ENCODE measurements at places on chromosomes 2 and 18.

DNA sequence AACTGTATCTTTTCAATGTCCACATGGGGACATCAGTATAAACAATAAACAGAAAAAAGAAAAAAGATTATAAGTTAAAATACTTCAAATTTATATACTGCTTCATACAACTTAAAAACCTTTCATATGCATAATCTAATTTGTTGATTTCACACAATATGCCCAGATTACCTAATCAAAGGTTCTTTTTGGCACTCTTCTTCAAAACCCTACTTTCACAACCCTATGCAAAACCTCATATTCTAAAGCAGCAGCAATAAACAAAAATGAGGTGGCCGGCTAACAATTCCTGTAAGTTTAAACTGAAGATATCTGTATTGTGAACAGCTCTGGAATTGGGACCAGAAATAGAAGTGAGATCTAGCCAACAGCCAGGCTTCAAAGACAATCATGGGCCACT is 28.6 kb downstream of the STK17B start:
- DNase-seq, result no peak

GRCh38 chr18:22363867-22364463 is 53.8 kb downstream of the CTAGE1 start:
- no peak for DNase-seq

DNA sequence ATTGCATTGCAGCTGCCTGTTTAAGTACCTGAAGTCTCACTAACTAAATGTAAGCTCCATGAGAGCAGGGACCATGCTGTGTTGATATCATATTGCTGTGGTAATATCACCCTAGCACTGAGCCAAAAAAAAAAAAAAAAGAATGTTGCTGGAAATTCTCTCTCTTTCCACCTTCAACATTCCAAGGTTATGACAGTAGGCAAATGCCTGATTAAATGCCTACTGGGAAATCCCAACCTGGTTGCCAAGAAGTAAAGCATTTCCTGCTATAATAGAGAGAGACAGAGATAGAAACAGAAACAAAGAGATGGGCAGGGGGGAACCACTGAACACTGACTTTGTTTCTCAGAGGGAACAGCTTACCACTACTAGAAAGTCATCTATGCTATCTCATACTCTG is 1604.2 kb downstream of the LRP1B start:
- no peak for DNase-seq

GRCh38 chr2:201859949-201860348 is 53.6 kb downstream of the CDK15 start:
- no peak for DNase-seq

DNA sequence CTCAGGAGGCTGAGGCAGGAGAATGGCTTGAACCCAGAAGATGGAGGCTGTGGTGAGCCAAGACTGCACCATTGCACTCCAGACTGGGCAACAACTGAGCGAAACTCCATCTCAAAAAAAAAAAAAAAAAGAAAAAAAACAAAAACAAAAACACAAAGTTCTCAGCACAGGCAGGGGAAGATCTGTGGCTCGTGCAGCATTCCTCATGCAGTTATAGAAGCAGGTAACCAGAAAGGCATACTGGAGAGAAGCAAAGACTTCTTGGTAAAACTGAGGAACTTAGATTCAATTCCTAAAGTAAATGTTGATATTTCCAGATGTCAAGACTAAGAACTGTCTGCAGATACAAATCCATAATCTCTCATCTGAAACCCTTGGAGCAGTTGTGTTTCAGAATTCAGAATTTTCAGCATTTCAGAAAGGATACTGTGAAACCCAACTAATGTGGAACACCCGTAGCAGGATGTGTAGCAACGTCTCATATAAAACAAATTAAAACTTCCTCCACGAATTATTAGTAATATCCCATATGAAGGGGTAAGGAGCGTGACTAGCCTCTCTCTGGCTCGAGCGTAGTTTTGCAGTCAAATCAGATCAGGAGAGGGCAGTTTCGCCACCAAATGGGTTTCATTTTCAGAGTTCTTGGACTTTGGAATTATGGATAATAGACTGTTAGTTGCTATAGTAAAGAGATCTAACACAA is 13.2 kb upstream of the SLC25A52 start:
- DNase-seq, result no peak

GRCh38 chr2:224171226-224171625 is 132.1 kb upstream of the SERPINE2 start:
- DNase-seq, result no peak

GRCh38 chr2:116669782-116670181 is 1144.7 kb upstream of the DDX18 start:
- DNase-seq, result no peak

DNA sequence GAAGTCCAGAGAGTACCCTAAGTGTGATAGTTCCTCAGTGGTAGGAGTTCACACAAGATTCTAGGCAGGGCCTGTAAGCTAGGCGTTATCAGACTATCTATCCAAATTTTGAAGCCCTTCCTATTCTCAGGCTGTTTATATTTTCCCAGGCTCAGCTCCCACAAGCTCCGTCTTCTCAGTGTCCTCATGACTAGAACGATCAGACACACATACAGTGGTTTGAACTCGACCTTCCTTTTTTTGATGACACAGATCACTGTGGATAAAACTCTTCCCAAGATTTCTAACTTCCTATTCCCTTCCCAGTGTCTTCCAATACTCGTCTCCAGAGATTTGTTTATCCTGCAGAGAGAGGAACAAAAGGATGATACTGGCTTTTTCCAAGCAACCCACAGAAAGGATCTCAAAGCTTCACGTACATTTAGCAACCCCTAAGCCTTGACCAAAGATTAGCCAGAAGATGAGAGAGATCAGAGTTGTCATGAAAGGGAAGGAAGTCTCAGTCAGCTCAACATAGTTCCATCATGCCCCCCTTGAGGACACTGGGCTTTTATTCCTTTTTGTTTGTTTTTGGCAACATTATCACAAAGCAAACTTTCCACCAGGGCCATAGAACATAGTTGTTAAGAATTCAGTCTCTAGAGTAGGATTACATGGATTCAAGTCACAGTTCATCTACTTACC is 42.3 kb upstream of the DOK6 start:
- no peak for DNase-seq

DNA sequence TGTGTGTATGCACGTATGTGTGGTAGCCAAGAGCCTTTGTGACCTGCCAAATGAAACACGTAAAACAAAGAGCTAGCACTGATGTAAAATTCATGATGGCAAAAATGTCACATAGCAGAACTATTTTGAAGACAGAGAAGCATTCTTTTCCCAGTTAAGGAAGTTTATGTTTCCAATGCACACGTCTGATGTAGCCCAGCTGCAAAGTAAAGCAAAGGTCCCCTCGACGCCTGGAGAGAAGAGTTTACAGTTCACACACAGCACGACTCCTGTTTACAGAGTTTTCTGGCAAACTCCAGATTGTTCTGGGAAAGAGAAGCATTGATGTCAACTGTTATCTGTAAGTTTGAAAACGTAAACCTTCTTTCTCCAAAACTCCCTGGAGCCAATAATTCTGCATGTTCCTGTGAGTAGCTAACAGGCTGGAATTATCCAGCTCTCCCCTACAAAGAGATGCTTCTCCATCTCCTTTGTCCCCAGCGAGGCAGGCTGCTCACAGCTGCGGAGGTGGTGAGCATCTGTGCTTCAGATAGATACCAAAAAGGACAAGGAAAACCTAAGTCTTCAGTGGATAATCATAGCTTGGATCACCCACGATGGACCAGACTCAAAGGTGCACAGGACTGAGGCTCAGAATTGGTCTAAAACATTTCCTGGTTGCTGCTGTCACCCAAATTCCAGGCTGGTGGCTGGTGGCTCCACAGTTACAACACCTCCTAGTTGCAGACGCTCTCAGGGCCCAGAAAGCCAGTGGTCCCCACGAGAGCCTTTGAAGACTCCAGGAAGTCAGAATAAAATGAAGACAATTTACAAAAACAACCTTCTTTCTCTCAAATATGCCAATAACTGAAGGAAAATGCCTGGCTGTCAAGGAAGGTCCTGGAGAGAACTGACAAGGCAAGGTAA is 87.4 kb downstream of the COL6A3 start:
- no peak for DNase-seq

DNA sequence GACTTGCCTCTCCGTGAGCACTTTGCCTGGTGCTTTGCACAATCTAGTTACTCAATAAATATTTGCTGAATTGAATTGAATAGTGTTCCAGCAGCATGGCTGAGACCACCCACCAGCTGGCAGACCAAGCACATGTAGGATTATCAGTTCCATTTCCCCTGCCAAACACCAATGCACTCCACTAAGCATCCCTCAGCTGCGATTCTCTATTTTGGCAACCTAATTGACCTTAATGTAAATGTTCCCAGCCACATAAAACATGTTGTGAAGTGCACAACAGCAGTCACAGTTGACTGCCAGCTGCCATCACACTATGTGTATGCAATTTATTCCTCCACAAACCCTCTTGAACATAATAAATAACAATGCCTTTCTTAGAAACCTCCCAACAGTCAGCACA is 1879.4 kb upstream of the PIK3C3 start:
- DNase-seq, result no peak

GRCh38 chr2:229137639-229138038 is 133.4 kb downstream of the PID1 start:
- DNase-seq, result no peak

DNA sequence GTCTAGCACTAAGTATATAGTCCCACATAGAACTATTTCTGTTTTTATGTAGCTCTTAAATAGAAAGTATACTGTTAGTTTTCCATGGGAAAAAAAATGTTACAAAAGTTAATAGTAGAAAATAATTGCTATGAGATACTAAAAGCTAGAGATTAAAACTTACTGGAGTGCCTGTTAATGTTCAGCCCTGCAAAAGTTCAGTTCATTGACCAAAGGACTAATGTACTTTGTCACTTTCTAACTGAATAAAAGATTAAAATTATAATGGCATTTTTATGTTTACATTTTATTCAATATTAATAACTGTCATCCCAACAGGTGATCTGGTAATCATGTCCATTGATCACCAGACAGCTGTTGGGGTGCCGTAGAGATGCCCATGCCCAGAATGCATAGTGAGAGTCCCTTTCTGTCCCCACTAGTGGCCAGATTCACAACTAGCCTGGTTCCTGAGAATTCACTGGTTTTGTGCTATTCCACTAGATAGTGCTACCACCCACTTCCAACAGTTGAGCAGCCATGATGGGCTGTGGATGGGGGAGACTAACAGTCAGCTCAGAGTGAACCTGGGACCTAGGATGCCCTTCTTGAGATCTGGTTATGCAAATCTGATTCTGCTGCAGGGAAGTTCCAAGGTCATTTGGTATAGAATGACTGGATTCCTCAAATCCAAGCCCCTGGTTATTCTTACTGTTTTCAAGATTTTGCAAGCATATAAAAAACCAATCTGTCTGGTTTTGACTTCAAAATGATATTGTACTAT is 57.8 kb downstream of the AFTPH start:
- no peak for DNase-seq

DNA sequence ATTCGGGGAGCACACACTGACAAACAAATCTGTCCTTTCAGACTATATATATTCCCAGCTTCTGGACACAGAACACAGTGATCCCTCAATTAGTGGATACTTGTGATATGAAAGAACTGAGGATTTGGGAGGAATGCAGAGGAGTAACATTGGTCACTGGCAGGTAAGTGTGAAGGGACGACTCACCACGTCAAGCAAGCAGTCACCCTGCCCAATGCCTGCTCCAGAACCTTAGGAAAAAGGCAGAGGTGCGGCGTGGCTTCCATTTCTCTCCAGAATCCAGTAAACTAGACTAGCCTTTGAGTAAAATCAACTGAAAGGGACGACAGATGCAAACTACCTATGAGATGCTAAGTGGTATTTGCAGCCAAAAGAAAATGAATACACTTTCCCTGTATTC is 1.1 kb downstream of the CCDC93 start:
- DNase-seq, result no peak

- no peak for DNase-seq
These were observed 86.8 kb upstream of the NDUFV2 start for GRCh38 chr18:9015689-9016088.

GRCh38 chr18:27556741-27557140 is 371.6 kb upstream of the CHST9 start:
- DNase-seq, result no peak

- no peak for DNase-seq
These were observed 7.7 kb upstream of the DNMT3A start for GRCh38 chr2:25349397-25349796.

DNA sequence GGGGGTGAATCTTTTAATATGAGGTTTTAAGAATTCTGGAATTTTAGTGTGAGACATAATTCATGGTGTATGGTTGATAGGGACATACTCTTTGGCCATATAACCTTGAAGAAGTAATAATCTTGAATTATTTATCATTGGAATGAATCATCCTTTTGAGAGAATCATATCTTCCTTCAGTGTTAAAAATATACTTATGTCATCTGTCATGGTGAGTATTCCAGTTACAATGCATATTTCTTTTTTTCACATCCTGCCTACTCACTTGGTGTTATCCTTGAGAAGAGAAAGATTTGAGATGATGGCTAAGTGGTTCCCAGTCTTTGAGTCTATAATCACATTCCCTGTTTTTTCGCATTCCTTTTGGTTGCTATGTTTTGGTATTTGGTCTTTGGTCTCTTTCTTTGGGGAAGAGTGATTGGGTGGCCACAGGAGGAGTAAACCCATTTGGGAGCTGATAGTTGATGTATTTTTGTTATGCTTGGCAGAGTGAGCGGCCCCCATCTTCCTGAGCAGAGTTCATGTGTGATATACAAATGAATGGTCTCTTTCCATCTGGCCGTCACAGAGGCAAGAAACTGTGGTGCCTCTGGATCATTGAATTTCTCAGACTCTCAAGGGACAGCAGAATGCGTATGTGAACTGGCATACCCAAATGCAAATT is 21.6 kb downstream of the ASAP2 start:
- DNase-seq, result no peak

GRCh38 chr18:2680216-2680792 is 24.8 kb downstream of the SMCHD1 start:
- no peak for DNase-seq

DNA sequence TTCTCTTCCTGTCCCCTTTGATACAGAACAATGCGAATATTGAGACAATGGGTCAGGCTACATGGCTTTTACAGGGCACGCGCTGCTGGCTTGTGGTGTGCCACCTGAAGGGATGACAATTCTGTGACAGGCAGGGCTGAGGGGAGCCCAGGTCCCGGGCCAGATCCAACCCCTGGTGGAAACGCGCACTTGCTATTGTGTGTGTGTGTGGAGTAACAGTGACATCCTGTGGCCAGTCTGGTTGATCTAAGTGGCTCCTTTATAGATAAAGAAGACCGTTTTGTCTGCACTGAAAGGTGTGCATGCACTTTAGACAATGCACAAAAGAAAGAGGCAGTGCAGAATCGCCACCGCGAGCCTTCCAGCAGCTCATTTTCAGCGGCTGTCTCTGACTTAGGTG is 273.6 kb downstream of the HRH4 start:
- peak; percentile 51 for DNase-seq

- no peak for DNase-seq
These were observed 363.6 kb upstream of the CWC22 start for GRCh38 chr2:180370511-180371205.

- no peak for DNase-seq
These were observed 340.7 kb downstream of the MBD2 start for GRCh38 chr18:53883771-53884170.
